ENCODE measurements at places on chromosomes 1 and 21.

GRCh38 chr1:217471403-217471802 is 159.5 kb downstream of the GPATCH2 start:
- no peak for DNase-seq

- DNase-seq: no peak
These were observed 48.7 kb upstream of the COL6A2 start for GRCh38 chr21:46048926-46049889.

- DNase-seq: no peak
These were observed 5.0 kb downstream of the ABCA4 start for GRCh38 chr1:94115900-94116436.

DNA sequence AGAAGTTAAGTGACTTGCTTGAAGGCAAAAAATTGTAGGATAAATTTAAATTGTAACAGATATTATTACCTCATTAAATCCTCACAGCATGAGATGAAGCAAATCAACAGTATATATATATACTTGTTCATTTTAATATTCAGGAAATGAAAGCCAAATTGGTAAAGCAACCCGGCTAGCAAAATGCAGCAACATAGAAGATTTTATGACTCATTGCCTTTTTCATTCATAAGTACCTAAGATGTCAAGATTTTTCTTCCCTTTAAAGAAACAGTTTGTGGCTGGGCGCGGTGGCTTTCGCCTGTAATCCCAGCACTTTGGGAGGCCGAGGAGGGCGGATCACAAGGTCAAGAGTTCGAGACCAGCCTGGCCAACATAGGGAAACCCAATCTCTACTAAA is 190.5 kb upstream of the NRIP1 start:
- DNase-seq: no peak

DNA sequence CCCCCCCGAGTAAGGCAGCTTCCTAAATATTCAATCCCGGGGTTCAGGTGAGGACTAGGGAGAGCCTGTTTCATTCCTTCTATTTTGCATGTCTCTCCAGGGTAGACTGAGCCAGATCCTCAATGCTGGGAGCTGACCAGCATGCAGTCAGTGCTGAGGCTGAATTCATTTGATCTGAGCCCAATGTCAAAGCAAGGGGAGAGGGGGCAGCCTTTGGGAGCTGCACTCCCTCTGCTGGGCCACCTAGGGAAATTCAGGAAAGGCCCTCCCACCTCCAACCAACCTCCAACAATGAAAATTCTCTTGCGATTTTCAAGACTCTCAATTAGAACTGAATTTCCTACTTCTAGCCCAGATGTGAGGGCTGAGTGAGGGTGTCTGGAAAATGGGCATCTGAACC is 371.2 kb downstream of the NPHP4 start:
- DNase-seq: no peak

DNA sequence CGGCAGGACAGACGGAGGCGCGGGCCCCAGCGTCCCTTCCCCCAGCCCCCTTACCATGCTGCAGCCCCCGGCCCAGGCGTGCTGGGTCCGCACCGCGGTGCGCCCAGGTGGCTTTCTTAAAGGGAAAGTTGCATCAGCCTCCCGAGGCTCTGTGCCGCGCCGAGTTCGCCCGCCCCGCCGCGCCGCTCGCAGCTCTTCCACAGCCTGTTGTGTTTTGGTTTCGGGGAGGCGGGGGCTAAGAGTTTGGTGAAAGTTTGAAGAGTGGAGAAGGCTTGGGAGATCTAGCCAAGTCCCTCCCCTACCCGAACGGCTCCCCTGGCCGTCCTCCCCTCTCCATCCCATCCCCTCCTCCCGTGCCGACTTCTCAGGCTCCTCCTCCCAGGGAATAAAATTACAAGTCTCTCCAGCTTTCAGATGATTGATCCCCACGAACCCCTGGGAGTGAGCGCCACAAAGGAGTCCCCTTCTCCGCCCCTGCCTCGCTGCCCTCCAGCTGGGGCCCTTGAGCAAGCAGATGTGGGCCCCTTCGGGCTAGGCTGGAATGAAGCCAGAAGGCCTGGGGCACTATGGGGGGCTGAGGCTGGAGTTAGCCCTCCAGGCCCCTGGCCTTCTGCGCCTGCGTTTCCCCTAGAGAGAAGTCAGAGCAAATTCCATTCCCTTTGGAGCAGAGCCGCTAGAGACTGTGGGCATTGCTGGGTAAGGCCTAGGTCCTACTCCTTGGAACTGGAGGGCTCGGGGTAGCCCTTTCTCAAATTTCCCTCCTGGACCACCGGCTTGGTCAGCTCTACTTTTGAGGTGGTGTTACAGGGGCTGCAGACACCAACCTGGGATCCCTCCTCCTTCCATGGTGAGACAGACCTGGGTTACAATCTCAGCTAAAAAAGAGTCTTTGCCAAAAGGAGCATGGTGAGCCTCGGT is at the start of gene SLC6A9:
Gene SLC6A9, minus strand, starts transcription at position 211 of the 918 bp plus-strand sequence. CDS start 7,185 bp downstream, outside the sequence.
- DNase-seq: no peak

- peak; percentile 95 for DNase-seq
These were observed 74.4 kb downstream of the CAMTA1 start for GRCh38 chr1:6859415-6860343.

DNA sequence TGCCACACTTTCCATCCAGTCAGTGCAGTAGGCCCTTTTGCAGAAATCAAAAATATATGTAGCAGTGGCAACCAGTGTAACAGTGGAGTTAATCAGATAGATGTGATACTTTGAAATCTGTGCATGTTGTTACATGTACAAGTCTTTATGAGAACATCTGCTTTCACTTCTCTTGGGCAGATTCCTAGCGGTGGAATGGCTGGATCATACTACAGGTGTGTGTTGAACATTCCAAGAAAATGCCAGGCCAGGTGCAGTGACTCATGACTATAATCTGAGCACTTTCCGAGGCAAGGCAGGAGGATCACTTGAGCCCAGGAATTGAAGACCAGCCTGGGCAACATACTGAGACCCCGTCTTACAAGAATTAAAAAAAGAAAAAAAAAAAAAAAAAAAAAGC is 55.3 kb downstream of the GNB1 start:
- DNase-seq: no peak

GRCh38 chr1:22809783-22810182 is 99.1 kb downstream of the EPHB2 start:
- no peak for DNase-seq

GRCh38 chr1:203462878-203463277 is 12.7 kb upstream of the PRELP start:
- no peak for DNase-seq

GRCh38 chr1:173869021-173869359 is 810 bp downstream of the ZBTB37 start:
- DNase-seq: no peak

GRCh38 chr1:235648407-235648907 is 1.1 kb downstream of the GNG4 start:
- DNase-seq: no peak

- DNase-seq: no peak
These were observed 583.1 kb upstream of the RGS18 start for GRCh38 chr1:191575180-191575579.

DNA sequence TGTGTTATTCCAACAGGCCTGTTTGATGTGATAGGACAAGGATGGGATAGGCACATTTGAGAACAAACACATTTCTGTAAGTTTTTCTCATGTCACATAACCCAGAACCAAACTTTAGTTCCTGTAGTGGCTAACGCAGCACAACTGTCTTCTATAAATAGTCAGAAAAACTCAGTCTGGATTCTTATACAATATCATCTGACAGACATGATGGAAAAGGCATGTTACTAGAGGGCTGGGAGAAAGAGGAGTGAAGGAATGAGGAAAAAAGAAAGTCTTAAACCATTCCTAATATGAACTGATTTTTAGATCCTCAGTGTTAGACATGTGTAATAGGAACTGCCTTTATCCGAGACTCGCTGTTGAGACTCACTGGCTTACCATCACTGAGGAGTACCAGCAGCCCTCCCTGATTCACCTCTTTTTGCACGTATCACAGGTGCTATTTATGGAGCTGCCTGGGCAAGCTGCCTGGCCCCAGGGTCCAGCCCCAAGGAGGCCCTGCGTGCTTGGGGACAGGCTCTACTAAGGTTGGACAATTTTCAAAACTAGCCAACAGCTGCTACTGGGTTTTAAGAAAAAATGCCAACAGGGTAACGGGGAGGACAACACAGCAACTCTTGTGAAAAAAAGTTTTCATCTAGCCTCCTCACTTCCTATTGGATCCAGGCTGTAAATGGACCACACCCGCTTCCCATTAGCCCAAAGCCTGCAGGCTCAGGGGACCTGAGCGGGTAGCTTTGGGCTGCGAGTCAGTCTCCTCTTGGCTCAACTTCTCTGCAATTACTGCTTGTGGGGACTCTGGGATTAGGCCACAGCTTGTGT is 30.7 kb upstream of the SERBP1 start:
- DNase-seq: no peak

- no peak for DNase-seq
These were observed 30.0 kb downstream of the C2CD2 start for GRCh38 chr21:41923631-41924367.

DNA sequence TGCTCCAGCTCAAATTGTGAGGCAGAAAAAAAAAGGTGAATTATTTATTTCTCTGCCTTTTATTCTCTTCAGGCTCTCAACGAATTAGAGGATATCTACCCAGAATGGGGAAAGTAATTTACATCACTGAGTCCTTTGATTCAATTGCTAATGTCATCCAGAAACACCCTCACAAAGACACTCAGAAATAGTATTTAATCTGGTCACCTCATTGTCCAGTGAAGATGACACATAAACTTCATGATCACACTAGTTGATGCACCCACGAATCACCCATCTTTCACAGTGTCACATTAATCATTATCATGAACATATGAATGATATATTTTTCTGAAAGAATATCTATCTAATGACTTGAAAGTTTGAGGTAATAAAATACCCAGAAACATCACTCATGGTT is 868.5 kb downstream of the BRINP3 start:
- no peak for DNase-seq

DNA sequence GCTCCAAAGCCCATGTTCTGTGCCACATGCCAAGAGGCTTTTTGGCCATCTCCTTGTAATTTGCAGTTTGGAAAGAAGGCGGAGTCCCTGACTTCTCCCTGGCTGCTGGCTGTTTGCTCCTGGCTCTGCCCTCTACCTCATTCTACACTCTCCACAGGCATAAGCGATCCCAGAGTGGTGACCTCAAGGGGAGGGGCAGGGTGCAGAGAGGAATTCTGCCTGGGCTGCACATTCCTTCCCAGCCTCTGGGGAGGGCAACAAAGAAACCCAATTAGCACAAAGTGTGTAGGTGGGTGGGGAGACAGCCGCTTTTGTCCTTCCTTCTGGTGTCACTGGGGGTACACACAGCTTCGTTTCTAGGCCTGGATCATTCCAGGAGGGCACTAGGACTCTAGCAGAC is 95.3 kb downstream of the HIVEP3 start:
- DNase-seq: no peak

- DNase-seq: no peak
These were observed 188.2 kb downstream of the OMA1 start for GRCh38 chr1:58358346-58358745.

DNA sequence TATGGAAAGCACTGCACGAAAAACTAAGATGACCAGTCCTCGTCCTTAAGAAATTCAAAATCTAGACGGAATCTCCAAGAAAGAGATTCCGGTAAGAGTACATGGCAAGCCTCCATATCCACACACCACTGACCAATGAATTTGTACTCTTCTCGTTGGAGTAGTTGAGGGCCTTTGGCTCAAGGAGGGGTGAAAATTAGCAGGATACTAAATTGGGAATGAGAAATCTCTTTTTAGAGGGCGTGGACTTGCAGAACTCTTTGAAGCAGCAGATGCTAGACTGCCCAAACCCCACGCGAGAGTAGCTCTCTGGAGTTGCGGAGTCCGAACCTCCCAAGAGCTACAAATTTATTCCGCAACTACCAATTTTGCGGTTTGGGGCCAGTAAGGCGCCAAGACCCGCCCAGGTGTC is 872 bp upstream of the PPP2R5A start:
- no peak for DNase-seq

GRCh38 chr1:229019663-229020271 is 251.1 kb upstream of the RAB4A start:
- no peak for DNase-seq

GRCh38 chr21:29194847-29195246 is 64.4 kb downstream of the MAP3K7CL start:
- DNase-seq: no peak

Data from glomerular endothelial cell (primary cell).